ENCODE measurements at places on chromosomes 5 and 9.

GRCh38 chr5:128844354-128844923 is 120.8 kb upstream of the SLC27A6 start:
- DNase-seq, result peak; percentile 33

- DNase-seq, result peak; percentile 58
Measured at GRCh38 chr5:28344836-28345433, 1306.5 kb upstream of the CDH9 start.

DNA sequence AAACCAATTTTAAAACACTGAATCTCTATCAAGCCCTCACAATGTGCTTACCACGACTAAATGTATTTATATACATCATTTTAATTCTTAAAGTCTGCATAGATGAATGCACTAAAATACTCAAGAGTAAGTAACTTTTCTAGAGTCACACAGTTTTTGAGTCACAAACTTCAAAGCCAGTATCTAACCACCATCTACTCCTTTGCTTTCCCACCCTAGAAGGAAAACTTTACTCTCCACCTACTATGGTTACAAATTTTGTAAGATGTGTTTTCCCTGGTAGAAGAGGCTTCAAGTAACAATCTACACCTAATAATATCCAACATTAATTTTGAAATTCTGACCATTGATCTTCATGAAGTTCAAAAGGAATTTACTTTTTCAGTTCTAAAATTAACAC is 18.7 kb downstream of the ZFAND5 start:
- DNase-seq, result no peak

DNA sequence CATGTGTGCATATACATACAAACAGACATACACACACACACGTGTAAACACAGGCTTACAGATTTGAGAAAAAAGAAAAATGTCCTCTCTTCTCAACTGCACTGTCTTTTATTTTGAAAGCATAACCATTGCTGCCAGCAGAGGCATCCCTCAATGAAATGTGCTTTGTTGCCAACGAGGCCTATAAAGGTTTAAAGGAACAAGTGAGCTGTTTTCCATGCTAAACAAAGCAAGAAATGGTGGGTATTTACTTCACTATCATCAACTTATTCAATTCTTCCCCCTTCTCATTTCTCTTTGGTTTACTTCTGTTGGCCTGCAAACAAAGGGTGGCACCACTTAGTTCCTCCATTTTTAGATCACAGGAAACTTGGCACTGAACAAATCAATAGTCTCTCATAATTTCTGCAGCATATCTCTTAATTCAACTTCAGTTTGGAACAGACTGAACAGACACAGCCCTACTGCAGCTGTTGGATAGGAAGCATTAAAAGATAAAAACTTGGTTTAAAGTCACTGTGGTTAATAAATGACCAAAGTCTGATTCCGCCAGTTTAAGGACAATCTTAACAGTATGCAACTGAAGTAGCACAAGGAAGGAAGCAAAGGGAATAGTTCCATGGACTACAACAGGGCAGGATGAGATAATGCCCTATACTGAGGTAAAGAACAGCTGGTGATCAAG is 21.7 kb downstream of the TTC33 start:
- no peak for DNase-seq

- DNase-seq, result no peak
Measured at GRCh38 chr5:89480406-89481007, 597.5 kb upstream of the MEF2C start.

- no peak for DNase-seq
Measured at GRCh38 chr9:114518599-114519022, 13.3 kb upstream of the WHRN start.

DNA sequence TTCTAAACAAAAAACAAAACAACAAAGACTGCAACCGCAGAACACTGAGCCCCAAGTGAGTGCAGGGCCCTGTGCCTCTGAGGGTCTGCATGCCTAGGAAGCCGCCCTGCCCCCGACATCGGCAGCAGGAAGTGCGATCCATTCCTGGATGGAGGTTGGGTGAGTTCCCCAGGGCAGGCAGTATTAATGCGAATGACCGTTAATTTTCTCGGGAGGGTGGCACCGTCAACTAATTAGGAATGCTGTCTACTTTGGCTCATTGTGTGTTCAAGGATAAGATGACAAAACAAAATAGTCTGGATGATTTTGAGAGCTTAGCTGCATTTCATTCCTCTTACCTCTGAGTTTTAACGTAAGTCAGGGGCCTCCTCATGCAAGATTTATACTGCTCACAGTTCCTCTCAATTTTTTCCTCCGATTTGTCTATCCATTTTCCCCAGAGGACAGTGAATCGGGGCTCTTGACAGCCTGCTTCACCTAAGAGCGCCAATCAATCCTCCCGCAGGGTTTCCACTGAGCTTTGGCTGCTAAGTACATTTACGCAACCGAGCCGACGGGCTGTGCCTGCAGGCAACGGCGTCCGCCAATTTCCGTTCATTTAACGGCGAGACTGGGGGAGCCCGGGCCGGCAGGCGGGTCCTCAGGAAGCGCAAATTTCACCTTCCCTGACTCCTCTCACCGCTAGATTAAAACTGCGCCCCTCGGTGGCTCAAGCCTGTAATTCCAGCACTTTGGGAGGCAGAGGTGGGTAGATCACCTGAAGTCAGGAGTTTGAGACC is 2.9 kb upstream of the NXNL2 start:
- DNase-seq, result peak; percentile 77

DNA sequence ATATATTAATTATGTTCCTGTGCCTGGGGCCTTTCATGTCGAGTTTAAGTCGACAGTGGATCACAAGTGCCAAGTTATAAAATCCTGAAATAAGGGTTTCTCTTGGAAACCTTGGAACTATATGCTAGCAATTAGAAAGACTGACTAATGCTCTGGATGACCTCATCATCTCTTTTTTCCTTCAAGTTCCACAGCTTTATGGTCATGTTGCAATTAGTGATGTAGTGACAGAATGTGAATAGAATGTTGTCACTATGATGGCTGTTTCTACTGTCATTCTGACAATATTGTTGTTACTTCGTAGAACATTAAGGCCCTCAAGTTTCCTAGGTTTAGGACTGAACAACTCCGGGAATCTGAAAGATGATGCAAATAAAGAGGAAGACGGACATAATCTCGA is 368.0 kb upstream of the SEMA6A start:
- no peak for DNase-seq

DNA sequence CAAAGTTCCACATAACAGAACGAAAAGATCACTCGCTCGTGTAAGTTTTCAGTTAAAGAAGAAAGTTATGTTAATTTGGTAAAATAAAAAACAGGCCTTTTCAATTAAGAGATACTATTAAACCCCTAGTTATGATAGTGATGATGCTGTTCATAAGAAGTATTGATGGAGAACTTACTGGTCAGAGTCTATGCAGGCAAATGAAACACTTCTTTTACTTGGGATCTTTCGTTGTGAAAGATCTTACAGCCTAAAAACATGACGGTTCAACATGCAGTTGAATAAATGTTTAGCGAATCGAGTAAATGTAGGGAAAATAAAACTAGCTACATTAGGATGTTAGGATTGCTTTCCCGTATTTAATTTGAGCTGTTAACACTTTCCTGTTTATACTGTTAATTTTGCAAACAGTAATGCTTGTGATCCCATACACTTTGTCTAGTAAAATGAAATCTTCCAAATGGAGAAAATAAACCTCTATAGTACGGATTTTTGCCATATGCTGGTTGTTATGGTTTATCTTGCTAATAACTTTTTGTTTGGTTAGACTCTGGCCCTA is 2.0 kb downstream of the RHOBTB3 start:
- no peak for DNase-seq

DNA sequence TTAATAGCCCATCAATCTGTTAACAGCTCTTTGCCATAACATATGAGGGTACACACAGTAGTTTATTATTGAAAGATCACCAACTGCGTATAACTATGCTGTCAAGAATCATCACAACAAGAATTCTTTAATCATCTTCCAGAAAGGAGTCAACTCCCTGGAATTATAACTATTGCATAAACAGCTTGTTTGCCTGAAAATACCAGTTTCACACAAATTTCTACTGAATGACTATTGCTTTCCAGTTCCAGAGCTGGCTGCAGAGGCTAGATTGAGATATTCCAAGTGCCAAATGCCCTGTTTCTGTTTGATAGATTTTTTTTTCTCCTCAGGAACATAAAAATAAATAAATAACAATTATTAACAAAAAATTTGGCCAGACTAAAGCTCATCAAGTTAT is 444.7 kb downstream of the TLE1 start:
- DNase-seq, result no peak

GRCh38 chr5:125190232-125191087 is 444.0 kb upstream of the ZNF608 start:
- DNase-seq, result no peak

- no peak for DNase-seq
Measured at GRCh38 chr5:156379206-156379605, 52.2 kb downstream of the SGCD start.

GRCh38 chr9:136361047-136361753 is 2.3 kb downstream of the DNLZ start:
- DNase-seq, result no peak

GRCh38 chr9:116767219-116767618 is 80.1 kb downstream of the TRIM32 start:
- DNase-seq, result no peak

DNA sequence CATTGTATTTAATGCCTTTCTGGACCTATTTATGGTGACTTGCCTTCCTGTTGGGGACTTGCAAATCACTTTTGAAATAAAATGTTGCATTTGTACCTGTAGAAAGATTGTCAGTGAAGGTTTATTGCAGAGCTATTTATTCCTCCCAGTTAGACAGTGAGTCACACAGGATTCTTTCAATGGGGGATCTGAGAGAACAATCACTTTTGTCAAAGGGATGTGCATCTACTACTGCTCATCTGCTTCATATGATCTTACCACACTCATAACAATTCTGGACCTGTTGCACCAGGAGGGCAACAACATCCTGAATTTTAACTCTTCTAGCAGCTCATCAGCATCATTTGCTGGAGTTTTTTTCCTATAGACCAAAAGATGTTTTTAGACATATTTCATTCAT is 66.8 kb downstream of the FBXL7 start:
- no peak for DNase-seq

DNA sequence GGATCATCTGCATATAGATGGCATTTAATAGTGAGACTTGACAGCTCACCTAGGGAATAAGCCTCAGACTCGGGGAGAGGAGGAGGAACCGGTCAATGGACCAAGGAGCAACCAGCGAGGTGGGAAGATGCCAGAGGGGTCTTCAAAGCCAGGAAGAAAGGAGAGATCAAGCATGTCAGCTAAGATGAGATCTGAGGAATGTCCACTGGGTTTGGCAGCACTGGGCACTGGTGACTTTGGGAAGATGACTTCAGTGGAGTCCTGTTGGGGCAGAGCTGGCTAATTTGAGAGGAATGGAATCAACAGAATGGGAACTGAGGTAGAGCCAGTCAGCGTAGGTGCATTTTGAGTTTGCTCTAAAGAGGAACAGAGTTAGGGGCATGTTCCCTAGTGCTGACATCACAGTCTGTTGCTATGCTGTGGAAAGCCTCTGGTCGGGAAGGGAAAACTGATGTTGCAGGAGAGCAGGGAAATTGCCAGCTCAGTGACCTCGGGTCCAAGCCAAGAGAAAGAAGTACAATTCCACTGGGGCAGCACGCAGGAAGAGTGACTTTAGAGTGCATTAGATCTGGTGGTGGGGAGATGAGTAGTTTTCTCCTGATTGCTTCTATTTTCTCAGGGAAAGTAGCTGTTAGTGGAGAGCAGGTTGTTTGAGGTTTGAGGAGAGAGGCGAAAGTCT is 56.9 kb downstream of the ZNF618 start:
- no peak for DNase-seq

DNA sequence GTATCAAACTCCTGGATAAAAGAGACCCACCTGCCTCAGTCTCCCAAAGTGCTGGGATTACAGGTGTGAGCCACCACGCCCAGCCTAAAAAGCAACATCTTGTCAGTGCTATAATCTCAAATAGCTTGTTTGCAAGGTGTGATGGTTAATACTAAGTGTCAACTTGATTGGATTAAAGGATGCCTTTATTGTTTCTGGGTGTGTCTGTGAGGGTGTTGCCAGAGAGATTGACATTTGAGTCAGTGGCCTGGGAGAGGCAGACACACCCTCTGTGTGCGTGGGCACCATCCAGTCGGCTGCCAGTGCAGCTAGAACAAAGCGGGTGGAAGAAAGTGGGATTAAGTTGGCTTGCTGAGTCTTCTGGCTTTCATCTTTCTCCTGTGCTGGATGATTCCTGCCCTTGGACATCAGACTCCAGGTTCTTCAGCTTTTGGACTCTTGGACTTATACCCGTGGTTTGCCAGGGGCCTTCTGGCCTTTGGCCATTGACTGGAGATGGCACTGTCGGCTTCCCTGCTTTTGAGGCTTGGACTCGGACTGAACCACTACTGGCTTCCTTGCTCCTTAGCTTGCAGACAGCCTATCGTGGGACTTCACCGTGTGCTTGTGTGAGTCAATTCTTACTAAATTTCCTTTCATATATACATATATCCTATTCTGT is 28.1 kb downstream of the TARS1 start:
- DNase-seq, result no peak

- no peak for DNase-seq
Measured at GRCh38 chr5:1012313-1012841, 3.8 kb downstream of the NKD2 start.

- DNase-seq, result no peak
Measured at GRCh38 chr9:20551835-20552234, 70.5 kb downstream of the MLLT3 start.

- no peak for DNase-seq
Measured at GRCh38 chr9:88933607-88934379, 57.5 kb upstream of the S1PR3 start.

DNA sequence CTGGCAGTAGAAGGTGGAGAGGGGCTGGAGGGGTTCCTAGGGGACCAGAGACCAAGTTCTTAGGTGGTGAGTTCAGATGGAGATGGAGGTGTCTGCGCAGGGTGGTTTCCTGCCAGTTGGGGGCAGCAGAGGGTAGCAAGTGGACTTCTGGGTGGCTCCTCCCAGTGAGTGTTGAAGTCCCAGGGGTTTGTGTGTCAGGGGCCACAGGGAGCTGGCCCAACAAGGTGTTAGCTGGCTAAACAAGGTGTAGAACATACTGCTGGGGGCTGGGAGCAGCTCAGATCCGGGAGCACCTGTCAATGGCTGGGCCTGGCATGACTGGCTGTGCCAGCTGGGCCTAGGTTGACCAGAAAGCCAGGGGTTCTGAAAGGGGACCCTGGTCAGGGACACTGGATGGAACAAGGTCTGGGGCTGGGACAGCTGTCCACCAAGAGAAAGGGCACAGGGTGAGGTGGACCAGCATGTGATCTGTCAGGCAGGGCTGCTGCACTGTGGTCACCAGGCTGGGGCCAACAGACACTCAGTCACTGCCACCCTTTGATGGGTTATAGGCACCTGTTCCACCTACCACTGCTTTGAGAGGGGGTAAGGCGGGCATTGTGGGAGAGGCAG is 35.6 kb downstream of the DAB2IP start:
- peak; percentile 61 for DNase-seq

GRCh38 chr5:170382790-170383189 is 6.4 kb downstream of the KCNMB1 start:
- DNase-seq, result no peak

DNA sequence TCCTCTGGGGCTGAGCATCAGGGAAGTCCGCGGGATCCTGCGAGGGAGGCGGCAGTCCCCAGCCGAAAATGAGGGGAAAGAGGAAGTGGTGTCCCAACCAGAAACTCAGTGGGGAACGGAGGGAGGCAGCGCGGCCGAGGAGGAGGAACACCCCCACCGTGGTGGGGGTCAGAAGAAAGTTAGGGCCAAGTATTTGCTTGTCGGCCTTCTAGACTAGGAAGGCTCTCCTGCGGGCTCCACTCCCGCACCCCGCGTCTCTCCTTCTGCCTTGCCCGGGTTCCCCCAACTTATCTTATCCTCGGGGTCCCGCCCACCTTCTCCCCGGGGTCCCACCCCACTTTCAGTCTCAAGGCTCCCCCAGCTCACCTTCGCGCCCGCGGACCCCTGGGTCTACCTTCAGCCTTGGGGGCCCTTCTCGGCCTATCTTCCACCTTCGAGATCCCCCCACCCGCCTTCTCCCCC is 557 bp upstream of the PHF2 start:
- peak; percentile 21 for DNase-seq
